Daoy (cell line): ENCODE measurements at places on chromosomes 11 and 22. TPM values are rescaled to one million over a fixed set of nuclear protein-coding genes. Genes with fewer than 3 reads are reported as not detected.

BTG4 gene
- total RNA-seq, result not detected in 2 replicates

MS4A4E gene
- not detected in 2 replicates for total RNA-seq

GLB1L3 gene
- total RNA-seq, result 0.23 and 0.63 TPM in 2 replicates

OOSP3 gene
- not detected in 2 replicates for total RNA-seq

VWA5A gene
- 7.5 and 10.5 TPM in 2 replicates for total RNA-seq

CARD16 gene
- total RNA-seq, result 22.2 and 32.5 TPM in 2 replicates

C11orf16 gene
- not detected in 2 replicates for total RNA-seq

BID gene
- 133 and 164 TPM in 2 replicates for total RNA-seq

CHEK2 gene
- 24.9 and 40.7 TPM in 2 replicates for total RNA-seq

GLYAT gene
- total RNA-seq, result not detected in 2 replicates

GRCh38 chr11:123356539-123356938, 73.5 kb upstream of the GRAMD1B start:
- no peak for DNase-seq

DNA sequence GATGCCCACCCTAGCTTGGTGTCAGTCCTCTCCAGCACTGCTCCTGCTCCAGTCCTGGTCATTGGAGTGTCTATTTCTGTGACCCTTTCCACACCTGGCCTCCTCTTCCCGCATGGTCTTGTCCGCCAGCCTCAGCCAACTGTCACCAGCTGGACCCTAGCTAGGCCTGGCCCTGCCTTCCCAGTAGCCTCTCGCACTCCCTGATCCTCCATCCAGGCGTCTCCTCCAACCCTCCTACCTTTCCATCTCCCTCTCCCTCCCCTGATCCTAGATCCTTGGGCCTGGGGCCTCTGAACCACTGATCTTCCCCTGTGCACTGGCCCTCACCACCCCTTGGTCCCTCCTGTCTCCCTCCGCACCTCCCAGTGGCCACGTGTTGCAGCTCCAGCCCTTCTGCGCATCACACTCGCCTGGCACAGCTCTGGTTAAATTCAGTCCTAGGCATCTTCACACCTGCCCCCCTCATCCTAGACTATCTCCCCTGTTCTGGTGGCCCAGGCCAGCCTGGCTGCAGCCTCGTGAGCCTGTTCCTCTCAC, 9.9 kb downstream of the SYNGR1 start:
- DNase-seq, result no peak

GRCh38 chr11:14015711-14016110, 53.2 kb downstream of the SPON1 start:
- peak; percentile 82 for DNase-seq

DNA sequence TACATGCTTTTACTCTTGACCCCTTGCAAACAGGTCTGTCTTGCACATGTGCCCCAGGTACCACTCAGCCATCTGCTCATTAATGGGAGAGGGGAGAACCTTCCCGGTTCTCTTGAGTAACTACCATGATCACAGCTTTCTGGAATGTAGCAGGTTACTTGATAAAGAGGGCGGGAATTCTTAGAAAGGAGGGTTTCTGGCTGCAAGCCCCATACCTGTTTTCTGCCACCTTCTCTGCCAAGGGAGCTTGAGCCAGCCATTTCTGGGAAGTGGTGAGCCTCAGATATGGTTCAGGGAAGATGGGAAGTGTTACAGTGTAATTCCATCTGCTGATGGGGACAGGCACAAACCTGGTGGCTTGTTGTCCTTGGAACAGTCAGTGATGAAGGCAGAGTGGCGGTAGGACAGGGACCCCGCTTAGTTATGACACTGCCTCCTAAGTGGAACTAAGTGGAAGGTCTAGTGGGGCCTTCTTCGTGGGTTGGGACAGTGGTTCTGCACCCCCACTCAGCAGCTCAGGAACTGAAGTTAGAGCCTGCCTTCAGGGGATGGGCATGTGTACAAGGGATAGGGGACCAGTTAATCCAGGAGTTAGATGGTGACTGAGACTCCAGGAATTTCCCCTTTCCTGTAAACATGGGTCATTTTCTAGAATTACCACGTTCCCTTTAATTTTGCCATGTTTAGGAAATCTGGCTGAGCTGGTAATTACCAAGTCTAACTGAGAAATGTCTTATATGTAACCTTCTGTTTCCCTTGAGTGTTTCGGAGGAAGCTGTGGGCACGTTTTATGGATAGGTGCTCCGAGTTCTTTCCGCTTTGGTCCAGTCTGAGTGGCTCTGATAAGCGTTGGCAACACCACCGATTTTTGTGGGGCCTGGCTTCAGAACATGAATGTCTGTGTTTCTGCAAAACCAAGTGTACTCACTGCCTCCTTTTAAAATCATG, 35.3 kb downstream of the BCR start:
- peak; percentile 45 for DNase-seq

- no peak for DNase-seq
These were observed 4.1 kb downstream of the TSPAN32 start for GRCh38 chr11:2305788-2306451.

DNA sequence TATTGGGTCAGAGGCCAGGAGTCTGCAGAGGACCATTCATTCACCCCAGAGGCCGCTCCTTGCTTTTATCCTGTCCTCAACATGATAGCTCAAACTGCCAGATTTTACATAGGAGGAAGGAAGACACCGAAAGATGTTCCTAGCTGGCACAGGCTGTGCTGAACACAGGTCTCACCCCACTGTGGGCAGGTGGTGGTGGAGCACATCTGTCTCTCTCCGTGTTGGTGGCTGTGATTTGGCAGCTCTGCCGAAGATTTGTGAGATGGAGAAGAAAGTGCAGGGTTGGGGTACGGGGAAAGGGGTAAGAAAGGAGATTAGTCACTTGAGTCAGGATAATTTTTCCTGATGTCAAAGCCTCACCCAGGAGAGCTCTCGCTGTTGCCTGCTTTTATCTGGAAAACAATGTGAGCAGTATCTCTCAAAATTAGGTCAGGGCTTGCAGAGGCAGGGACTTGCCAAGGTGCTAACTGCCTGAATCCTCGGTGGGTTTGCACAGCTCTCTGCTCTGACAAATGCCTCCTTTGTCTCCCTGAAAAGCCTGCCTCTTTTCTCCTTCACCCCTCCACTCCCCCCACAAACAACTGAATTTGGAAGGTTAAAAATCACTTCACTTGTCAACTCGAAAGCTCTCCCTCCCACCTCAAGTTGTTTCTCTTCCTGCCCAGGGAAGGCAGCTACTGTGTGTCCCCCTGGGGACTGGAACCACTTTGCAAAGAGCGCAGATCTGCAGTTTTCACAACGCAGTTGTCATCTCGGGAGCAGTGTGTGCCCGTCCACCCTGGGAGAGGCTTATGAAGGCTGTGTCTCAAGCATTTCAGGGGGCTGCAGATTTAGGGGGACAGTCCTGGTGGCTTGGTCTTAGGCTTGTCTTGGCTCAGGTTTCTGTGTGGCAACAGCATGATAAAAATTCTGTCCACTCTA, 299.7 kb downstream of the ST3GAL4 start:
- DNase-seq, result no peak

GRCh38 chr11:110490886-110491285, 61.1 kb downstream of the FDX1 start:
- DNase-seq, result no peak

DNA sequence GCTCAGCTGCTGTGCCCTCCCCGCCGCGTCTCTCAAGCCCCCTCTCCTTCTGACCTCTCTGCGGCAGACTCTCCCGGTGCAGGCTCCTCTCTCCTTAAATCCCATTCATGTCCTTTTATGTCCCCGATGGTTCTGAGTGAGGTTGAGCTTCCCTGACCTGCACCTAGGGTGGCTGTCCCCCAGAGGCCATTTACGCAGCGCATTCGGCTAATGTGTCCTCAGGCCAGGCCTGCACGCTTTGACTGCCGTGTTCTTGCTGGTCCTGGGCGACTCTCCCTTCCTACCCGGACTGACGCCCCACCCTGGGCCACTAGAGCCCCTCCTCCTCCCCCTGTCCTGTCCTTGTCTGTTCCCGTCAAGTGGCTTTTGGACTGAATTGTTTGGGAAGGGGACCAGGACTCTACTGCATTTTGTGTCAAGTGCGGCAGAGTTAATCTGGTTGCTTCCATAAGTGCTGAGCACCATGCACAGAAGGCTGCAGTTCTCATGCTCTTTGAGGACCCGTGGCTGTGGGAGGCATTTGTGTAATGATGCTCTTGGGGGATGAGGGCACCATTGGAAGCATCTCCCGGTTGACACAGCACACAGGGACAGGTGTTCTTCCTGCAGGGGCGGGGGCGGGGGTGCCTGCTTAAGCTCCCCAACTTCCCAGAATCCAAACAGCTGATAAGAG, 37.1 kb downstream of the IGHMBP2 start:
- DNase-seq, result no peak

DNA sequence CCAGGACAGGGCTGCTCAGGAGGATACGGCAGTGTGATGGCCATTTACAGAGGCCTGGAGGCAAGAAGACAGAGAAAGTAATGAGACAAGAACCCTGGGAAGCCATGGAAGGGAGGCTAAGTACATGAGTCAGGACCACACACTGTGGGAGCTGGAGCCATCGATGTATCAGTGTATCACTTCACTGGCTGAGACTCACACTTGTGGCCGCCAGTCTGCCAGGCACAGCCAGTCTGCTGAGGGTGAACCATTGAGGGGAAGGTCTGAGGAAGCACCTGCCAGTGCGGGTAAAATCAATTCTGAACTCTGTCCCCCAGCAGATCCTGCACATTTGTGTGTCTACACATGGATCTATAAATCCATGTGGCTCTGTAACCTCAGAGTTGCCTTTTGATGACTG, 195.6 kb downstream of the GRIK4 start:
- DNase-seq, result no peak

DNA sequence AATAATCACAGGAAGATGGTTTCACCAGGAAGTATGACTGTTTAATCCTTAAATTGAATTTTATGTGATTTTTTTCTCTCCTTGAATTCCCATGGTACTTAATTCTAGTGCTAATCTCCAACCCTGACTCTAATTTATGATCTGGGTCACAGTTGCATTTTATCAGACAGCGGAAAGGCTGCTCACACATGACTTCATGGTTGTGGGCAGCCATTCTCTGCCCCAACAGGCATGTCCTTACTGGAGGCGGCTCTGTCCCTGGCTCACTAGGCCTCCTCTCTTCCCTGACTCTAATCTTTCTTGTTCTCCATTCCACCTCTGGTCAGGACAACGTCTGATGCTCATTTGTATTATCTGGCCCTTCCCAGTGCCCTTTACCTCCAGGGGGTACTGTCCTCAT, 184.4 kb downstream of the CHST1 start:
- DNase-seq, result no peak

GRCh38 chr11:9619971-9620370, 43.9 kb upstream of the SWAP70 start:
- no peak for DNase-seq

DNA sequence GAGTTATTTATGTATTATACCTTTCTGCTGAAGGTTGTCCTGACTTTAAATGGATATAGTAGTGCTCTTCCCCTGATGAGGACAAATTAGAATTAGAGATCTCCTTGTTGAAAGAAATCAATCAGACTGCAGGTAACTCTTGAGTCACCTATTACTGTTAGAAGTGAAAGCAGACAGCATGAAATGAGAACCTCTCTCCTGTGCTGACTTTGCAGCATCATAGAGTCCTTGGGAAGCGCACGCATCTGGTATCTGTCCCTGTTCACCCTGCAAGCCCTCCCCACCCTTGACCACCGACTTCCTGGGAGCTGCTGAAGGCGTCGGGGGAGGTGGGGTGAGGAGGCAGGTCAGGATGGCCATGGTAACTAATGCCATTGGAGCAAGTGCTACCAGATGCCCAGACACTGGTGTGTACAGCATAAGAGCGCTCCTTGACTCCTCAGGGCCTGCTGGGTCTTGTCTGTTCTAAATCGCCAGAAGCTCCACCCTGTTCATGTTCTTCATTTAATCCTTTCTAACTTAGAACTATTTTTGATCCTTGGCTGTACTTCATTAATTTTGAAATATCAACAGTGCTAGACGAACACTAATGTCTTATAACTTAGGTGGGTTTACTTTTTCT, 143.9 kb downstream of the WNT7B start:
- no peak for DNase-seq

DNA sequence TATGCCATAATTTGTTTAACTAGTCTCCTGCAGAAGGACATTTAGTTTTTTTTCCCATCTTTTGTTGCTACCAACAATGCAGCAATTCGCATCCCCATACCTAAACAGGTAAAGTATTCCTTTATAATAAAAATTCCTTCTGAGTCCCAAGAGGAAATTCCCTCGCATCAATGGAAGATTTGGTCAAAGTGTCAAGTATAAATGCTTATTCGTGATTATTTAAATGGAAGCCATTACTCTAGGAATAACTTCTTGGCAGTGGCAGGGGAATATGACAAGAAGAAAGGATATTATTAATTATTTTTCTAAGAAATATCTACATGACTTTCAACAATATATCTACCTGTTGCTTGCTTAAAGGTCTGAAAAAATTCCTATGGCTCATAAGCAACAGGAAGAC, 25.6 kb downstream of the RNF141 start:
- no peak for DNase-seq

DNA sequence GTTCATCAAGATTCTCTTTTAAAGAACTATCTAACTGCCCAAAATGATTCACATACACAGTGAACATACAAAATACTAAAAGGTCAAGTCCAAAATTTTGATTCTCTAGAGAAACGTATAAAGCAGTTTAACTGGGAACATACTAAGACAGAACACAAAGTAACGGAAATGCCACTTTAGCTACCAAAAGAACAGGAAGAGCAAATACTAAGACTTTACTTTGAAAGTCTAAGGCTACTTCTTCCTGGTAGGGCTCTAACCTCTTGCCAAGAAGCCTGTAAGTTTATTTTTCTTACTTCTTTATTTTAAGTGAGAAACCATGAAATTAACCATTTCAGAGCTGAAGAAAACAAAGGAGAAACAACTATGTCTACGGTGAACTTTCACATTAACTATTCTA, 6.2 kb downstream of the PICALM start:
- DNase-seq, result no peak

DNA sequence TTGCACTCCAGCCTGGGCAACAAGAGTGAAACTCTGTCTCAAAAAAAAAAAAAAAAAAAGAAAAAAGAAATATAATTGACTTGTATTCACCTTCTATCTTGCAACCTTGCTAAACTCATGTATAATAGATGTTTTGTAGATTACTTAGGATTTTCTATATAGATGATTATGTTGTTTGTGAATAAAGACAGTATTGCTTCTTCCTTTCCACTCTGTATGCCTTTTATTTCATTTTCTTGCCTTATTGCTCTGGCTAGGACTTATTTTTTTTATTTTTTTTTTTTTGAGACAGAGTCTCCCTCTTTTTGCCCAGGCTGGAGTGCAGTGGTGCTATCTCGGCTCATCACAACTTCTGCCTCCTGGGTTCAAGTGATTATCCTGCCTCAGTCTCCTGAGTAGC, 29.7 kb upstream of the SOX10 start:
- no peak for DNase-seq

GRCh38 chr22:17007852-17008731, at the start of gene GAB4:
Gene GAB4, minus strand, starts transcription at chr22:17008222. Its CDS starts 108 bp downstream, at chr22:17008114.
- no peak for DNase-seq

GRCh38 chr22:42296381-42296853, 26.0 kb upstream of the TCF20 start:
- DNase-seq, result no peak
